Heart left ventricle (tissue), 16 donors: ENCODE measurements at places on chromosomes 5 and 9.
A peak's percentile ranks its signal among the peaks of the same experiment; 100 is the strongest.

GRCh38 chr5:181152406-181152805 is 5.0 kb downstream of the OR2V2 start:
- no peaks in the 10 kb centered on the region for H3K4me1 ChIP-seq
- H3K4me3 ChIP-seq: no peak overlapping the region
- no peak overlapping the region for H3K27ac ChIP-seq
- H3K27me3 ChIP-seq: peaks cover 33% of the 10 kb centered on the region
- no peaks in the 10 kb centered on the region for H3K36me3 ChIP-seq

DNA sequence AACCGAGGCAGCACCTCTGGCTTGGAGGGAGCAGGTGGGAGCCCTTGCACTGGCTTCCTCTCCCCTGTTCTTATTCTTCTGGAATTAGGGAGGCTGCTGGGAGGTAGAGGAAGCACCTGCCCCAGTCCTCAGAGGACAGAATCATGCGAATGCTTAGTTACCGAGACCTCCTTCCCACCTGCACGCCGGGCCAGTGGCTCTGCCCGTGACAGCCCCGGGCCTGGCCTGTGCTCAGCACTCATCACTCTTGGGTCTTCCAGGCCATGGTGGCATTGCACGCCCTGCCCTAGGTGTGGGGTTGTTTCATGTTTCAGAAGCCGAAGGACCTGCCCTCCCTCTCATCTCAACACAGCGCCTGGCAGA is 45.3 kb upstream of the NKD2 start:
- peak overlapping the region; percentile 13 for H3K27ac ChIP-seq
- DNase-seq: peak; percentile 17
- no peaks in the 10 kb centered on the region for H3K27me3 ChIP-seq
- no peaks in the 10 kb centered on the region for H3K36me3 ChIP-seq

- no peak overlapping the region for H3K27ac ChIP-seq
- H3K36me3 ChIP-seq: no peaks in the 10 kb centered on the region
- H3K4me1 ChIP-seq: no peaks in the 10 kb centered on the region
- DNase-seq: no peak
- H3K27me3 ChIP-seq: no peaks in the 10 kb centered on the region
Observed at GRCh38 chr9:91143642-91144041, 218.1 kb downstream of the AUH start.

DNA sequence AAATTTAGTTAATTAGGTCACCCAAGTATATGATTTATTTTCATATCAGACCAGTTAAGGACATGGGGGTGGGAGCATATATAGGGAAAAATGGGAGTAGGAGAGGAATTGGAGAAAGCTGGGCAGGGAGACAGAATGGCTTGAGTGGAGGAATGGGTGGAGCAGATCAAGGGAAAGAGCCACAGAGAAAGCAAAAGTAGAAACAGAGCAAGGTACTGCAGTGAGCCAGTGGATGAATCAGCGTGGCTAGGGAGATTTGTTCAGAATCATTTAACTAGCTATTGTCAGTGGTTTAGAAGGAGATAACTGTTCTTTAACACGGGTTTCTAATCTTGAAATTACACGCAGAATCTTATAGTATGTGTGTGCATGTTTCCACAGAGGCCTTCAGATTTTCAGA is 37.4 kb downstream of the SNX24 start:
- no peaks in the 10 kb centered on the region for H3K36me3 ChIP-seq
- H3K4me3 ChIP-seq: no peak overlapping the region
- no peak overlapping the region for H3K27ac ChIP-seq
- H3K27me3 ChIP-seq: no peaks in the 10 kb centered on the region

DNA sequence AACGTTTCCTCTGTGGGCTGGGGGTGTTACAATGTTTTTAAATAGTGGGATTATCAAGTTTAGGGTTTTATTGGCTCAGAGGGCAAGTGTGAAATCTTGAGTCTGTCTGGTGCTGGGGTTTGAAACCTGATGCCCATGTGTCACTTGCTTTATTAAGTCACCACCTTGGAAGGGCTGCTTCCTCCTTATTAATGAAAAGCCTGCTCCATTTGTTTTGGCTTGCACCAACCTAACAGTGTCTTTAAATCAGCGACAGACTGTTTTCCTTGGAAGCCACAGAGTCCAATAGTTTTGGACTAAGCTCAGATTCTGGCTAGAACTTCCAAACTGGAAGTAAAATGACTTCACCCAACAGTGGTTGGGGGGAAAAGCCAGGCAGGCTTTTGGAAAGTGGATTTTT is 10.7 kb upstream of the PALM2AKAP2 start:
- peaks cover 3% of the 10 kb centered on the region for H3K4me1 ChIP-seq
- no peaks in the 10 kb centered on the region for H3K27me3 ChIP-seq
- no peak overlapping the region for H3K4me3 ChIP-seq
- H3K27ac ChIP-seq: no peak overlapping the region

GRCh38 chr5:61256474-61256873 is 75.6 kb upstream of the ZSWIM6 start:
- no peak overlapping the region for H3K4me3 ChIP-seq
- no peak overlapping the region for H3K27ac ChIP-seq
- no peaks in the 10 kb centered on the region for H3K36me3 ChIP-seq
- no peaks in the 10 kb centered on the region for H3K4me1 ChIP-seq
- no peaks in the 10 kb centered on the region for H3K27me3 ChIP-seq
- DNase-seq: peak; percentile 58

- H3K27me3 ChIP-seq: peaks cover 43% of the 10 kb centered on the region
- DNase-seq: peak; percentile 54
Observed at GRCh38 chr5:55172051-55172899, 702 bp downstream of the CDC20B start.

DNA sequence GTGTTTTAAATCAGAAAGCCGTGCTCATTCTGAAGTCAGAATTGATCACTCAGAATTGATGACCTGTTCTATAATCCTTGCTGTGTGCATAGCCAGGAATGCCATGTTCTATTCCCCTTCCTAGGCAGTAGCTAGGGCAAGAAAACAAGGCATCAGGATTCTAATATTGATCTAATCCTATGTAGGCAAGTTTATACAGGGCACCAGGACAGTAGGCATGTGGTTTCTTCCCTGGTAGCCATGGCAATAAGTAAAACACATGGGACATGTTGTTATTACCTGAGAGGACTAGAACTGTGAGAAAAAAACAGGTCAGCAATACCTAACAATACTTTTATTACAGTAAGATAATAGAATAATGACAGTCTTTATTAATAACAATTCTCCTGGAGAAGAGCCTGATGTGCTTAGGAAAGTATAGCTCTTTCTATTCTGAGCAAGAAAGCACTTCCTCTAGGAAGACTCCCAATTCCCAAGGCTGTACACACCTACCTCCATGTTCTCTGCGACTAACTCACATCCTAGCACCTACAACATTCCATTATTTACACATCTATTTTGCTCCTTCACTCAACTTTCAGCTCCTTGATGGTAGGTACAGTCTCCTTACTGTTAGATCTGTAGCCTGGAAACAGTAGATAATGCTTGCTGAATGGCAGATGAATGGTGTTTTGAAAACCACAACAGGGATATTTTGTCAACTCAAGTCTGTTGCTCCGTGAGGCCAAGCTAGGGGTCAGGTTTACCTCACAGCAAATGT is 70.8 kb downstream of the STX17 start:
- H3K36me3 ChIP-seq: peaks cover 14% of the 10 kb centered on the region
- DNase-seq: no peak
- no peak overlapping the region for H3K4me3 ChIP-seq
- H3K4me1 ChIP-seq: no peaks in the 10 kb centered on the region
- no peak overlapping the region for H3K27ac ChIP-seq

DNA sequence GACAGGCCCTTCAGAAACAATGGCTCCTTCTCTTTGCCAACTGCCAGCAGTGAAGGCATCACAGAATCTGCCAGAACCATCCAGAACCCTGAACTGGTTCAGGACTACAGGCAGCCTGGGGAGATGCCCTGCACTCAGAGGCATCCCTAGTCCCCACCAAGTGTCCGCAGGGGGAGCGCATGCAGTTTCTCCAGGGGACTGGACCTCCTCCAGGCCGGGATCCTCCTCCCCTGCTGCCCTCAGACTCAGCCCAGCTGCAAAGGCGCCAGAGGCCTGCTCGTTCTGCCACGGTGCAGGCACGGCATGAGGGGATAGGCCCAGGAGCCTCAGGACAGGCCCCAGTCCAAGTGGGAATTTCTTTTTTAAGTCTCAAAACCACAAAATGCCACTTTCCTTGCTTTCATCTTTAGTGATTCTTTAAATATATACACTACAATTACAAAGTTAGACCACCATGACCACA is 72.0 kb downstream of the SEMA4D start:
- H3K27ac ChIP-seq: no peak overlapping the region
- DNase-seq: no peak
- no peaks in the 10 kb centered on the region for H3K27me3 ChIP-seq
- no peak overlapping the region for H3K4me3 ChIP-seq
- no peaks in the 10 kb centered on the region for H3K36me3 ChIP-seq

DNA sequence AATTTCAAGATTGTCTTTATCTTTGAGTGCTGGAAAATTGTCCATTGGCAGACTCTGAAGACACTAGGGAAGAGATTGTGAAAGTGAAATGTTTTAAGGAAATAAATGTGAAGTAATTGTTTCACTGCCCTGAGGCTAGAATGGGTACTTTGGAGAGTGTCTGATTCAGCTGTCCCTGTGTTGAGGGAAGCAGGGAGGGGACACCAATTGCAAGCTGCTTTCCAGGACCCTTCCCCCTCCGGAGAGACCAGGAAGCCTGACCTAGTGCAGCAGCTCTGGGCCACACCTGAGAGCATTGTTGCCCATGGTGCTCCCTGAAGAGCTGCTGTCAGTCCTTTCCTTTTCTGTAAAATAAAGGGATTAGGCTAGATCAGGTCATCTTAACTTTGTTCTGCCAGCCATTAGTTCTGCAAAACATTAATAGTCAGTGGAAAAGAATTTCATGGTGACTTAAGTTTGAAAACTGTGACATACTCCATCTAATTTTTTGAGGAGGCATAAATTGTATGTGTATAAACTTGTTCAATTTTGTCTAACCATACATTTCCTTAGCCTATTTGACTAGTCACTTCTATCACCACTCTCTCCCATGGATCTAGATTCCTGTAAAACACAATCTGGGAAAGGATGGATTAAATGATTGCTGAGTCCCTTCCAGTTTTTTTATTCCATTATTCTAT is 18.8 kb downstream of the MAP1B start:
- peaks cover 15% of the 10 kb centered on the region for H3K4me1 ChIP-seq
- H3K27ac ChIP-seq: no peak overlapping the region
- no peak for DNase-seq
- no peak overlapping the region for H3K4me3 ChIP-seq

DNA sequence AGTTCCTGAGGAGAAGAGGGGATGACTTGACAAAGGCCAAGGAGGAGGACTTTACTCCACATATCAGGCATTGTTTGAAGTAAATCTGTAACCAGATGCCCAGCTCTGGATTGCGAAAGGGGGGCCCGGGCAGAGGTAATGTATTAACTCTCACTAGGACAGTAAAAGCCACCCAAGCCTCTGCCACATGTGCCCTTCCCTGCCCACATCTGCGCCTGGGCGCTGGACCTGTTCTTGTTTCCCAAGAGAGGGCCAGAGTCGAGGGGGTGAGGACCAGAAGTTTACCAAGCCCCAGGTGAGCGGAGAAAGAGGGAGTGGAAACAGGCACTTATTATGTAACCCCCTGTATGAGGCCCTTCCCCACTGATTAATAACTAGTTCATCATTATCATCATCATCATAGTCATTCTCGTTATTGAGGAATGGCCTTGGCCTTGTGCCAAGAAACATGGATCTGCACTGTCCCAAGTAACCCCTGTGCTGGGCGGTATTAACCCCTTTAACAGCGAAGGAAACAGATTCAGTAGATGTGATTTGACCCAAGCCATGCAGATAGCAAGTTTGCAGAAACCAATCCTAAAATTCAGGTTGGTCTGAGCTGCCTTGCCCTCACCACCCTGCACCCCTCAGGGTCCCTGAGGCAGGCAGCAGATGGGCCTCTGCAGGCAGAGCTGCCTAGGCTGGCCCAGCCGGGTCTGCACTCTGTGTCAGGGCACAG is at the start of gene SLC23A1:
Gene SLC23A1, minus strand, starts transcription at position 23 of the 718 bp plus-strand sequence. CDS start 44 bp downstream, outside the sequence.
- H3K27me3 ChIP-seq: no peaks in the 10 kb centered on the region
- H3K4me1 ChIP-seq: peaks cover 29% of the 10 kb centered on the region
- DNase-seq: no peak
- no peaks in the 10 kb centered on the region for H3K36me3 ChIP-seq
- no peak within 1 kb of the TSS for H3K27ac ChIP-seq
- H3K4me3 ChIP-seq: no peak within 1 kb of the TSS

GRCh38 chr9:125558453-125559092 is 148.4 kb downstream of the MAPKAP1 start:
- H3K4me1 ChIP-seq: peaks cover 7% of the 10 kb centered on the region
- H3K4me3 ChIP-seq: no peak overlapping the region
- H3K27me3 ChIP-seq: no peaks in the 10 kb centered on the region
- H3K36me3 ChIP-seq: no peaks in the 10 kb centered on the region
- no peak overlapping the region for H3K27ac ChIP-seq

DNA sequence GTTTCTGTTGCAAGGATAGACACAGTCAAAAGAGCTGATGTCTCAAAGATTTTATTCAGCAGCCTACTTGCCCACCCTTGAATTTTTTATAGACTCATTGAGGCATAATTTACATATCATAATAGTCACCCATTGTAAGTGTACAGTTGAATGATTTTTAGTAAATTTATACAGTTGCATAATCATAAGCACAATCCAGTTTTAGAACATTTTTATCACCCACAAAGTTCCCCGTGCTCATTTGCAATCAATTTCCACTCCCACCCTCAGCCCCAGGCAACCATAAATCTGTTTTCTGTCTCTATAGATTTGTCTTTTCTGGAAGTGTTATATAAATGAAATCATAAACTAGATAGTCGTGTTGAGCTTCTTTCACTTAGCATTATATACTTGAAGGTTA is 517.7 kb downstream of the TLE1 start:
- no peak overlapping the region for H3K4me3 ChIP-seq
- no peak overlapping the region for H3K27ac ChIP-seq
- DNase-seq: no peak
- no peaks in the 10 kb centered on the region for H3K36me3 ChIP-seq
- no peaks in the 10 kb centered on the region for H3K4me1 ChIP-seq

GRCh38 chr5:74055486-74056106 is 429.6 kb downstream of the ARHGEF28 start:
- no peaks in the 10 kb centered on the region for H3K4me1 ChIP-seq
- H3K27me3 ChIP-seq: no peaks in the 10 kb centered on the region
- no peak overlapping the region for H3K4me3 ChIP-seq
- H3K27ac ChIP-seq: peak overlapping the region; percentile 23
- DNase-seq: no peak

DNA sequence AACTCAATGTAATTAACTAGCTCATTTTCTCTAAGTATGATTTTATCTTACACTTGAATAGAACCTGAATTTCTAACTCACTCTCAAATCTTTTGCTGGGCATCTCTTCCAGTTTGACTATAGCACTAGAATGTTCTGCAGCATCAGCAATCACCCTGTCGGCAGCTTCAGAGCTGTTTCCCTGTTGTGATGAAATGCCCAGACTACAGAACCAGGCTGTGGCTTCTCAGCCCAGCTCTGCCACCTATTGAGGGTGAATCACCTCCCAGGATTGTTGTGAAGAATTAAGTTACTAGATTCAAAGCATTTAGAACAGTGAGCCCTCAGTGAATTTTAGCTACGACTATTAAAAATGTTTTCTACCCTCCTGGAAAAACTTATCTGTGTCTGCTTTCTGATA is 90.4 kb upstream of the ANKRD55 start:
- peaks cover 20% of the 10 kb centered on the region for H3K4me1 ChIP-seq
- DNase-seq: no peak
- no peaks in the 10 kb centered on the region for H3K36me3 ChIP-seq

- H3K27me3 ChIP-seq: peaks cover 7% of the 10 kb centered on the region
- no peak for DNase-seq
- no peaks in the 10 kb centered on the region for H3K36me3 ChIP-seq
- no peak overlapping the region for H3K4me3 ChIP-seq
Observed at GRCh38 chr9:114434878-114435311, 47.1 kb upstream of the AKNA start.

- no peaks in the 10 kb centered on the region for H3K27me3 ChIP-seq
- no peak for DNase-seq
- H3K27ac ChIP-seq: no peak overlapping the region
- H3K36me3 ChIP-seq: no peaks in the 10 kb centered on the region
- no peaks in the 10 kb centered on the region for H3K4me1 ChIP-seq
- H3K4me3 ChIP-seq: no peak overlapping the region
Observed at GRCh38 chr5:19655627-19656026, 332.4 kb downstream of the CDH18 start.
